ENCODE measurements at places on chromosomes 1 and 21.

DNA sequence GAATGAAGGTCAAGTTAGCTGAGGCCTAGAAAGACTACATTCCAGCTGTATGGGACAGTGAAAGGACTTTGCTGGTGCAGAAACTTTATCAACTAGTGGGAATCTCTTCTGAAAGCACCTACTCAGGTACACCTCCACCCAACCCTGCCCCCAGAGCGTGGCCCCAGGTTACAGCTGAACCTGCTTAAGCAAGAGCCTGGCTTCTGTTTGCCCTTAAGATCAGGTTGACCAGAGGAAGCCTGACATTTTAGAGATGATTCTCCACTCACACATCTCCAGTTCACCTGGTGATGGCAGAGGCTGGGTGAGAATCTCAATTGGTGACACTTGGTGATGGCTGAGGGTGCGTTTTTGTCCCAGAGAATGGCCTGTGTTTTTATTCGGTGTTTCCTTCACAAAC is 24.0 kb downstream of the ELAPOR1 start:
- DNase-seq = no peak
- no peak overlapping the region for H3K4me3 ChIP-seq
- H3K27me3 ChIP-seq = no peaks in the 10 kb centered on the region
- H3K4me1 ChIP-seq = no peaks in the 10 kb centered on the region

DNA sequence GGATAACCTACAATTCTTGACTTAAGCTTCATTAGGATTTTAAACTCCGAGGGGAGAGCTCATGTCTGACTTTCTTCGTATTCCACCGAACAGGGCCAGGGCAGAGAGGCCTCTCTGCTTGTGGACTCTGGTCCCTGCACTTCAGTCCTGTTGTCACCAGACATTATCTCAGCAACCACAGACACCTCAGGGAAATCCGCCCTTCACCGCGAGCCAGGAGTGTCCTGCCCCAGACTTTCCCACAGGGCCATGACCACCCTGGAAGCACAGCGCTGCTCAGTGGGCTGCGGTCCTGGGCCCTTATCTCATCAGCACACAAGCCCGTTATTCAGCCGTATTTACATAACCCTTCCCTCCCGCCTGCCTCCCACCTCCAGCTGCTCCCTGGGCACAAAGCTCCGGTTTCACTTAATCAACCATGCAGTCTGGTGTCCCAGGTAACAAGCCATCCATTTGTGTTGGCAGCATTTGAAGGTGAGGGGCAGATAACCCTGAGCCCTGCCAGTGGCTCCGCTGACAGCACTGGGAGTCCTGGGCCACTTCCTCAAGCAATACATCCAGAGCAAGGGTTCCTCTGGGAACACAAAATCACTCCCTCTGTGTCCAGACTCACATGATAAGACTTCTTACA is 122.8 kb upstream of the RAB4A start:
- peak; percentile 82 for DNase-seq
- no peak overlapping the region for H3K27ac ChIP-seq
- no peak overlapping the region for H3K4me3 ChIP-seq
- H3K36me3 ChIP-seq = no peaks in the 10 kb centered on the region

DNA sequence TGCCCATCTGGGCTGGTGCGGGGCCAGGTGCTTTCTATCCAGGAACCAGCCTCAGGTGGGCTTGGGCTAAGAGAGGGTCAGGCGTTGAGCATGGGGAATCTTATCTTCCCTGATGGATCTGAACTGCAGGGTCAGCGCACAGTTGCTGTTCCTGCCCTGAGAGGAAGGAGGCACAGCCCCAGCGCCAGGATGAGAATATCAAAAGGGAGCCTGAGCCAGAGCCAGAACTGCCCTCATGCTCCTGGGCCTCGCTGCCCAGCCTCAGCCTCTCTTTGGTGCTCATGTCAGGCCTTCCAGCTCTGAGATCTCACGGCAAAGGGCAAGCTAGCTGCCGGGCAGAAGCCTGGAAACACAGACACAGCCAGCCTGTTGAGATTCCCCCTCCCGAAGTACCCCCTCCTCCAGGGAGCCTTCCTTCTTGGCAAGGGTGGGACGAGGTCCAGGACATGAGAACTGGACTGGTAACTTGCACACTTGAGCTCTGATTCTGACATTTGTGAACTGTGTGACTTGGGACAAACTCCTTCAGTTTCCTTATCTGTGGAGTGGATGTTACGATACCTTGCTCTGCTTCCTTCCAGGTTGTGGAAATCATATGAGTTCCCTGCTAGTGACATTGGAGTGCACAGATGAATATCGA is 1.2 kb upstream of the LAD1 start:
- H3K4me3 ChIP-seq = no peak overlapping the region
- no peaks in the 10 kb centered on the region for H3K27me3 ChIP-seq
- DNase-seq = no peak
- H3K4me1 ChIP-seq = peaks cover 4% of the 10 kb centered on the region

DNA sequence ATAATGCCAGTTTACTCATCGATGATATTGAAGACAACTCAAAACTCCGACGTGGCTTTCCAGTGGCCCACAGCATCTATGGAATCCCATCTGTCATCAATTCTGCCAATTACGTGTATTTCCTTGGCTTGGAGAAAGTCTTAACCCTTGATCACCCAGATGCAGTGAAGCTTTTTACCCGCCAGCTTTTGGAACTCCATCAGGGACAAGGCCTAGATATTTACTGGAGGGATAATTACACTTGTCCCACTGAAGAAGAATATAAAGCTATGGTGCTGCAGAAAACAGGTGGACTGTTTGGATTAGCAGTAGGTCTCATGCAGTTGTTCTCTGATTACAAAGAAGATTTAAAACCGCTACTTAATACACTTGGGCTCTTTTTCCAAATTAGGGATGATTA is 13.7 kb downstream of the GGPS1 start:
- DNase-seq = no peak
- H3K4me3 ChIP-seq = no peak overlapping the region
- no peaks in the 10 kb centered on the region for H3K27me3 ChIP-seq
- H3K36me3 ChIP-seq = no peaks in the 10 kb centered on the region

- H3K27ac ChIP-seq = no peak overlapping the region
- H3K36me3 ChIP-seq = no peaks in the 10 kb centered on the region
- H3K4me3 ChIP-seq = no peak overlapping the region
- H3K4me1 ChIP-seq = no peaks in the 10 kb centered on the region
These were observed 33.2 kb downstream of the NHLH2 start for GRCh38 chr1:115807723-115808122.

GRCh38 chr1:244201750-244202149 is 150.7 kb downstream of the ZBTB18 start:
- H3K36me3 ChIP-seq = no peaks in the 10 kb centered on the region
- H3K27me3 ChIP-seq = no peaks in the 10 kb centered on the region
- no peaks in the 10 kb centered on the region for H3K4me1 ChIP-seq
- no peak overlapping the region for H3K27ac ChIP-seq
- no peak for DNase-seq

DNA sequence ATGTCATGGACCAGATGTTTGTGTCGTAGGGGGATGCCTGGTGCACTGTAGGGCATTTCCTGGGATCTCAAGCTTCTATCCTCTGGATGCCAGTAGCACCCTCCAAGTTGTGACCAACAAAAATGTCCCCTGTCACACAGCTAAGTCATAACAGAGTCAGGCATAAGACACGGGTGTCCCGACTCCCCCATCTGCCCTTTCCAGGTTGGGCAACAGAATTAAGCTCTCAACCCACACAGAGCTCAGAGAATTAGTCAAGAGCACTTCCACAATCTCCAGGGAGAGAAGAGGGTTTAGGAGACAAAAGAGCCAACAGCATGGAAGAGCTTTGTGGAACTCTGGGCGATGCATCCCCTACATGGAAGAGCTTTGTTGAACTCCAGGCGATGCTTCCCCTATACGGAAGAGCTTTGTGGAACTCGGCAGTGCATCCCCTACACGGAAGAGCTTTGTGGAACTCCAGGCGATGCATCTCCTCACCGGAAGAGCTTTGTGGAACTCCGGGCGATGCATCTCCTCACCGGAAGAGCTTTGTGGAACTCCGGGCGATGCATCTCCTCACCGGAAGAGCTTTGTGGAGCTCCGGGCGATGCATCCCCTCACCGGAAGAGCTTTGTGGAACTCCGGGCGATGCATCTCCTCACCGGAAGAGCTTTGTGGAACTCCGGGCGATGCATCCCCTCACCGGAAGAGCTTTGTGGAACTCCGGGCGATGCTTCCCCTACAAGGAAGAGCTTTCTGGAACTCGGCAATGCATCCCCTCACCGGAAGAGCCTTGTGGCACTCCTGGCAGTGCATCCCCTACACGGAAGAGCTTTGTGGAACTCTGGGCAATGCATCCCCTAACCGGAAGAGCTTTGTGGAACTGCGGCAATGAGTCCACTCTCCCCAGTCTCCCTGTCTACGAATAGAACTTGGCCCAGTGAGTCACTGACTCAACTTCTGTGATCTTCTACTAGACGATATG is 422.7 kb downstream of the KIF26B start:
- H3K4me3 ChIP-seq = no peak overlapping the region
- no peaks in the 10 kb centered on the region for H3K27me3 ChIP-seq
- no peak for DNase-seq

- H3K4me3 ChIP-seq = no peak overlapping the region
- H3K4me1 ChIP-seq = no peaks in the 10 kb centered on the region
- no peak overlapping the region for H3K27ac ChIP-seq
- peak; percentile 34 for DNase-seq
- H3K36me3 ChIP-seq = no peaks in the 10 kb centered on the region
- H3K27me3 ChIP-seq = no peaks in the 10 kb centered on the region
These were observed 36.9 kb downstream of the NSL1 start for GRCh38 chr1:212754680-212755079.
